ENCODE measurements at places on chromosomes 3 and 15.

GRCh38 chr3:26091626-26092025, 301.7 kb downstream of the OXSM start:
- no peak overlapping the region for H3K27ac ChIP-seq
- H3K27me3 ChIP-seq, result no peaks in the 10 kb centered on the region
- DNase-seq, result no peak

GRCh38 chr15:38066612-38067011, 132.2 kb downstream of the TMCO5A start:
- peaks cover 9% of the 10 kb centered on the region for H3K4me1 ChIP-seq
- H3K36me3 ChIP-seq, result no peaks in the 10 kb centered on the region

- H3K4me3 ChIP-seq, result no peak overlapping the region
- H3K4me1 ChIP-seq, result peaks cover 5% of the 10 kb centered on the region
- H3K27ac ChIP-seq, result no peak overlapping the region
- no peaks in the 10 kb centered on the region for H3K27me3 ChIP-seq
Measured at GRCh38 chr3:37930495-37930894, 60.1 kb upstream of the VILL start.

DNA sequence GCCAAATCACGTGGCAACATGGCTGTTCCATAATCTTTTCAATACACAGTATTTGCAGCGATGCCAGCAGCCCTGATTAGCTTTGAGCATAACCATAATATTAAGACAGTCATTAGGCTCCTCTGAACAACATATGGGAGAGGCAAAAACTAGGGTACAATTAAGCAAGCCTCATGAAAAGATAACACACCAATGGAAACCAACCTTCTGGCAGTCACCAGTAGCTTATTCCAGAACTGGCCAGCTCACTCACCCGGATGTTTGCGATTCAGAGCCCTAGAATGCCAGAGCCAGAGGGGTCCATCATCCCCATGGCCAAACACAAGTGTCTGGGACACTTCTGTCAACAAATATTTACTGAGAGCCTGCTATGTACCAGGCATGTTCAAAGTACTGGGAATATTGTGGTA, 48.8 kb upstream of the PLXND1 start:
- H3K27me3 ChIP-seq, result no peaks in the 10 kb centered on the region
- no peak overlapping the region for H3K27ac ChIP-seq
- DNase-seq, result no peak

GRCh38 chr3:138263104-138263503, 66.5 kb downstream of the NME9 start:
- no peak overlapping the region for H3K27ac ChIP-seq
- no peak for DNase-seq
- H3K4me3 ChIP-seq, result no peak overlapping the region
- no peaks in the 10 kb centered on the region for H3K4me1 ChIP-seq

GRCh38 chr15:96560246-96560895, 229.9 kb downstream of the NR2F2 start:
- no peaks in the 10 kb centered on the region for H3K4me1 ChIP-seq
- no peak overlapping the region for H3K4me3 ChIP-seq
- DNase-seq, result peak; percentile 74
- no peaks in the 10 kb centered on the region for H3K36me3 ChIP-seq

DNA sequence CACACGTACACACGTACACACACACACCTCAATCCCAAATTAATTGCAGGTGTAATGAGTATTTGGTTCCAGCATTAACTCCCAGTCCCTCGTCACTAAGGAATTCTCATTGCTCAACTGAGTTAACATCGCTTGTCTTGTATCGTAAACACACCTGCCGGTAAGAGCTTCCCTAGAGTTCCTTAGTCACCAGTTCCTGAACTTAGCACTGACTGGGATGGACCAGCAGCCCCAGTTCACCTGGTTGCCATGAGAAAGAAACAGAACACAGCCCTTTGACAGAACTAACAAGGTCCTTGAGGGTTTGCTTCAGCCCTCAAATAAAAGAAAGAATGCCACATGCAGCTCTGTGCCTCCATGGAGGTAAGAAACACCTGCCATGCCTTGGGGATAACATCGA, 66.3 kb upstream of the SLCO3A1 start:
- no peaks in the 10 kb centered on the region for H3K36me3 ChIP-seq
- DNase-seq, result peak; percentile 19
- H3K4me1 ChIP-seq, result no peaks in the 10 kb centered on the region
- no peak overlapping the region for H3K4me3 ChIP-seq
- no peak overlapping the region for H3K27ac ChIP-seq

- DNase-seq, result no peak
- no peak overlapping the region for H3K4me3 ChIP-seq
- H3K27me3 ChIP-seq, result peaks cover 5% of the 10 kb centered on the region
Measured at GRCh38 chr15:78407608-78408354, 30.2 kb upstream of the IREB2 start.

DNA sequence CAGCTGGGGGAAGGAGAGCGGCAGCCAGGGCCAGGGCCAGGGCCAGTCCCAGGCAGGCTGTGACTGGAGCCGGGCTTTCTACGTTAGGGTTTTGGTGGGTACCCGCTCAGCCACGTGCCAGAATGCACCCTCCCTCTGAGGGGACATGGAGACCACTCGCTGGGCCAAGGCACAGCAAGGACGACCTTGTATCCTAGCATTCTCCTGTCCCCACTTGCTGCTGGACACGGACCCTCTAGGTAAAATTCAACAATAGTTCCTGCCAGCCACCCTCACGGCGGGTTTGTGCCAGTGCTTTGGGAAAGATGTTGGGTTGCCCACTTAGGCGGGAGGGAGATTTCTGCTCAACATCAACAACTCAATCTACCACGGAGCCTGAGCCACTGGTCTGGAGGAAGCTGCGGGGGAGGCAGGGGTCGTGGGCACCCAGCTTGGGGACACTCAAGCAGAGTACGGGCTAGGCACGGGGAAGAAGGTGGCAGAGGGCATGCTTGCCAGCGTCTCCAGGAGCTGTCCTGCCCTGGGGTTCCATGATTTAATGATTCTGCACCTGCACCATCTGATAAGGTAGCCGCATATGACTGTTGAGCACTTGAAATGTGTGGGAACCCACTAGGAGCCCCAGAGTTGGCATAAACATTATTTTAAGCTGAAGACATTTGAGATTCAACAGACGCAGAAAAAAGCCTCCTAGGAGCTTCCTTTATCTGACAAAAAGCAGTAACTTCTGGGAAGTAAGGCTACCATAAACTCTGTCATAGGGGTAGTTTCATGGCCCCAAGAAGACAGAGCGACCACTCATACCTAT, 22.5 kb upstream of the C15orf39 start:
- H3K27ac ChIP-seq, result no peak overlapping the region
- H3K4me1 ChIP-seq, result peaks cover 10% of the 10 kb centered on the region
- peaks cover 7% of the 10 kb centered on the region for H3K27me3 ChIP-seq
- no peaks in the 10 kb centered on the region for H3K36me3 ChIP-seq
- no peak for DNase-seq

DNA sequence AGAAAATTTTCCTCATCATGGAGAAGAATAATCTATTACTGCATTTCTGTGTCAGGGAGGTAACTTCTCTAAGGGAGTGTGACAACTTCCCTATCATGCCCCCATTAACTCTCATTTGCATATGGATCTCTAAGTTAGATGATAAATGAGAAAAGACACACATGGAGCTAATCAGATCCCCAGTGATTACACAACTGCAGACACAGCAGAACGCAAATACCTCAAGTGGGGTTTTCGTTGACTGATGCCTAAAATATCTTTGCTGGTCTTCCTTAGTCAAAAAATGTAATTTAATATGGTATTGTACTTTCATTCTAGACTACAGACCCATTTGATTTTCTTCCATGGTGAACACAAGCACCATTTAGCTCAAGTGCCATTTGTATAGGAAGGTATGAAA, 630.5 kb downstream of the TBL1XR1 start:
- no peaks in the 10 kb centered on the region for H3K27me3 ChIP-seq
- DNase-seq, result no peak
- no peak overlapping the region for H3K4me3 ChIP-seq
- H3K4me1 ChIP-seq, result no peaks in the 10 kb centered on the region
- H3K36me3 ChIP-seq, result no peaks in the 10 kb centered on the region

DNA sequence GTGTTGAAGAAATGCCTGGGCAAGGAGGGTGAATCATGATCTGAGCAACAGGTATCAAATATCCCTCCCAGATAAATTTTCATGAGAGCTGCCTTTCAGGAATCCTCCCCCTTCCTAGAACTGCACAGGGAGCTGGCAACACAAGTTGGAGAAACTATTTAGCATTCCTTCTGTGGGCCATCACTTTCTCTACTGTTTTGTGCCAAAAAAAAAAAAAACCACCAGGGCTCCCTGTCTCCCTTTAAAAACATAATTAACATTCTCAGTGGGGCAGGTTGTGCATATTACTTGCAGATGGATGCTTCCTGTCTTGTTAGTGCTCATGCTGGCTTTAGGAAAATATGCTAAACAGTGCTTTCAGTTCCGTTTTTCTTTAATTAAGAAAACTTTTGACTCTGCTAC, 234.9 kb upstream of the LMCD1 start:
- no peaks in the 10 kb centered on the region for H3K27me3 ChIP-seq
- H3K4me3 ChIP-seq, result no peak overlapping the region
- no peaks in the 10 kb centered on the region for H3K4me1 ChIP-seq
- no peak overlapping the region for H3K27ac ChIP-seq

DNA sequence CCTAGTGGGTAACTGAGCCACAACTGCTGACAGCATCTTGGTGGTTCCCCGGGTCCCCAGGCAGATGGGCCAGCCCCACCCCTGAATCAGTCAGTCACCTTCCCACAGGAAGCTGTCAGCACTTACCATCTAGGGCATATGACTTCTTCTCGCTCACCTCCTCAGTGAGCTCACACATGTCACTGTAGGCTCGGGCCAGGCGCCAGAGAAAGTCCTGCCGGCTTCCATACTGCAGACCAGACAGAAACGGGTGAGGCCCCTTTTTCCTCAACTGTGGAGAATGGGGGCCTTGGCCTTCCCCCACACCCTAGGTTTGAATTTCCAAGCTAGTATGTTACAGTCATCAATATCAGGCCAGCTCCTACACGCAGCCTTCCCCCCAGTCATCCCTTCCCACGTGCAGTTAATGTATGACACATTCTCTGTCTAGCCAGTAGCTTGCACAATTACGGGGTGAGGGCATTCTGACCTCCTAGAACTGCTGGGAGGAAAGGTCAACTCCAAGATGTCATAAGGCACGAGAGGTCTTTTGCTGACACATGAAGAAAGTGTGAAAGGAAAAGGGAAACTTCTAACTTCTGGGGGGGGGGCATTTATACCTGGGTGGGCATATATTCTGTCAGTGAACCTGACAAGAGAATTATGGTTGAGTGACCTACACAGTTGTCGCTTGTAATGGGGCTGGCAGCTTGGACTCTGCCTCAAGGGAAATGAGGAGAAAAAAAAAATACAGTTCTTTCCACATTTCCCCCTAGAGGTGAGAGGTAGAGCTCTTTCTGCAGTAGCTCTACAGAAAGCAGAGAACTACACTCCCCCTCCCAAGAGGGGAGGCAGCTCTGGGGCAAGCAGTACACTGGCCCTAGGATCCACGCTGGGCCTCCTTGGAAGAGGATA, 10.9 kb downstream of the RMDN3 start:
- DNase-seq, result peak; percentile 57
- H3K4me1 ChIP-seq, result peaks cover 5% of the 10 kb centered on the region
- peaks cover 27% of the 10 kb centered on the region for H3K36me3 ChIP-seq
- no peak overlapping the region for H3K4me3 ChIP-seq

- H3K27ac ChIP-seq, result no peak overlapping the region
- peaks cover 4% of the 10 kb centered on the region for H3K4me1 ChIP-seq
- no peaks in the 10 kb centered on the region for H3K27me3 ChIP-seq
- H3K4me3 ChIP-seq, result no peak overlapping the region
- H3K36me3 ChIP-seq, result no peaks in the 10 kb centered on the region
Measured at GRCh38 chr3:12751571-12751970, 7.5 kb downstream of the TMEM40 start.

- H3K4me3 ChIP-seq, result no peak overlapping the region
- H3K27ac ChIP-seq, result no peak overlapping the region
- no peaks in the 10 kb centered on the region for H3K36me3 ChIP-seq
- DNase-seq, result no peak
- no peaks in the 10 kb centered on the region for H3K4me1 ChIP-seq
Measured at GRCh38 chr3:174536319-174536718, 322.8 kb upstream of the NAALADL2 start.

GRCh38 chr3:139639662-139640061, 38.1 kb downstream of the NMNAT3 start:
- no peaks in the 10 kb centered on the region for H3K27me3 ChIP-seq
- no peaks in the 10 kb centered on the region for H3K4me1 ChIP-seq
- H3K27ac ChIP-seq, result no peak overlapping the region
- H3K36me3 ChIP-seq, result no peaks in the 10 kb centered on the region

DNA sequence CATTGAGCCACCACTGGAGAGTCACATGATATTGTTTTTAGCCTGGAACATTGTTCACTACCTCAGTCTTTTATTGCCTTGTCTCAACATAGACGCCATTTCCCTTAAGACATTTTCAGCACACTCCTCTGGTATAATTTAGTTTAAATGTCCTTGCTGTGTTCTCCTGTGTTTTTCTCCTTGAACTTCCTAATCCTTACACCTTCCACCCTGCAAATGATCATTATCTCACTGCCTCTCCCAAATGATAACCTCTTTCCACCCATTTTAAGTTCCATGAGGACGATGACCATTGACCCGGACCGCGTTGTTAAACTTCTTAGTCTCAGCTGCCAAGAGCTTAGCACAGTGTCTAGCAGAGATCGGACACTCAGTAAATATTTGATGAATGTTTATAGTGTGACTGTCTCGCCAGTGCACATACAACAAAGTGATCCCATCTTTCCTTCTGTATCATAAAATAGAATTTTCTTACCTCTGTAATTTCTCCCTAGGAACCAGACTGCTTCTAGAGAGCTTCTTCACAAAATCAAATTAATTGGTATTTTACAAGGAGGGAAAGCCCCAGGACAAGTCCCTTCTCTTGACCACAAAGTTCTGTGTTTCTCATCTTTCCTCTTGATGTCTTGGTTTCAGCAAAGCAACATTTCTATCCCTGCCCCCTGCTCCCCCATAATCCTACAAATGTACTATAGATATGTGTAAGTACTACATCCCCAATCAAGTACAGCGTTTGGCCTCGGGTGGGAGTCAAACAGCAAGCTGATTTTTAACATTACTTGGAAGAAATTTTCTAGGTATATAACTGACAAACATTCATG, 429.6 kb downstream of the LPP start:
- no peak for DNase-seq
- peaks cover 1% of the 10 kb centered on the region for H3K36me3 ChIP-seq
- no peaks in the 10 kb centered on the region for H3K4me1 ChIP-seq
- no peaks in the 10 kb centered on the region for H3K27me3 ChIP-seq

DNA sequence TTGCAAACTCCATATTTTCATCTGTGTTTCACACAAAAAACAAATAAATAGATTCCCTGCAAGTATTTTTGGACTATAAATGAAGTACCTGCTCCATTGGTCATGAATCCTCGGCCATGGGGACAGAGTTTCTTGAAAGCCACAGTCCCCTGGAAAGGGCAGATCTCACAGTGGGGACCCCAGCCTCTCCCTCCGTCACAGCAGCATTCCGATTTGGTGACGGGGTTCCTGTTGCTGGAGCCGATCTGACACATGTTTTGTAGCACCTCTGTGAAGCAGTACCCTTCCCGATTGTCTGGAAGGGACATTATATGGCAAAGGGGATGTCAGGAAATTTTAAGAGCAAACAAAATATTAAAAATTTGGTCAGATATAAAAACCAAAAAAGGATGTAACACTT, 96.2 kb downstream of the DUT start:
- no peak for DNase-seq
- H3K27me3 ChIP-seq, result no peaks in the 10 kb centered on the region
- H3K36me3 ChIP-seq, result no peaks in the 10 kb centered on the region
- peaks cover 22% of the 10 kb centered on the region for H3K4me1 ChIP-seq

Data from trophoblast cell (in vitro differentiated cells and primary cell).